ENCODE measurements at places on chromosomes 1 and 21. TPM values are rescaled to one million over a fixed set of nuclear protein-coding genes. Genes with fewer than 3 reads are reported as not detected.

OR2L5 gene
- not detected for total RNA-seq

MYBPH gene
- total RNA-seq = 0.26 TPM

ACTRT2 gene
- total RNA-seq = not detected

UMODL1 gene
- total RNA-seq = not detected

CELA3B gene
- not detected for total RNA-seq

HTR1D gene
- not detected for total RNA-seq

UBE2U gene
- not detected for total RNA-seq

LRRC53 gene
- not detected for total RNA-seq

GPR25 gene
- total RNA-seq = not detected

ARTN gene
- under 0.01 TPM for total RNA-seq

GUCA2B gene
- total RNA-seq = not detected

KLHDC7A gene
- total RNA-seq = not detected
